ENCODE measurements at places on chromosomes 6 and 20. TPM values are rescaled to one million over a fixed set of nuclear protein-coding genes. Genes with fewer than 3 reads are reported as not detected.

DNA sequence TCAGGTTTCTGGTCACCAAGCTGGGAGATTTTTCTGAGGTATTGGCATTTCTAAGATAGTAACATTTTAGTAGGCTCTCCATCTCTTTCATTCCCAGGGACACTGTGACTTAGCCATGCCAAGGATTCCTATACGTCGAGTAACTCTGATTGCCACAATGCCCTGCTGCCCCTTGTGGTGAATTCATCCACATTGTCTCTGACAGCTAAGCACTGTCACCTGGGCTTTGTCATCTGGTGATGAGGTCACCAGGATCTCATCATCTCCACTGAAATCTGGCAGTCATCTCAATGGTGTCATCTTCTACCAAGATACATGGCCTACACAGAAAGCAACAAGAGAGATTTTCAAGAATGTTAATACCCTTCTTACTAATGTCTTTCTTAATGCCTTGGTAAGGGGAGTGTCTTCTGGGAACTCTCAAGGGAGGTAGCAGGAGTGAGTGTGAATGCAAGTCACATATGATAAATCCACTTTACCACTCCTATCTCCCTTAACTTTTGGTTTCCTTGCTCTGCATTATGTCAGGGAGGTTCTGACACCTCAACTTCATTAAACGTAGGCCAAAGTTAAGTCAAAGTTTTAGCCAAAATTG, 246.7 kb downstream of the CD109 start:
- no peak for DNase-seq

BANF2 gene
- total RNA-seq, result not detected

PRDM1 gene
- 0.86 TPM for total RNA-seq

- no peak for DNase-seq
Observed at GRCh38 chr6:157585274-157586087, 204.5 kb downstream of the ZDHHC14 start.

GRCh38 chr20:56626367-56627121, 2.6 kb upstream of the TFAP2C start:
- DNase-seq, result peak; percentile 44

GRCh38 chr6:3293271-3294155, 34.8 kb downstream of the PSMG4 start:
- no peak for DNase-seq

DNA sequence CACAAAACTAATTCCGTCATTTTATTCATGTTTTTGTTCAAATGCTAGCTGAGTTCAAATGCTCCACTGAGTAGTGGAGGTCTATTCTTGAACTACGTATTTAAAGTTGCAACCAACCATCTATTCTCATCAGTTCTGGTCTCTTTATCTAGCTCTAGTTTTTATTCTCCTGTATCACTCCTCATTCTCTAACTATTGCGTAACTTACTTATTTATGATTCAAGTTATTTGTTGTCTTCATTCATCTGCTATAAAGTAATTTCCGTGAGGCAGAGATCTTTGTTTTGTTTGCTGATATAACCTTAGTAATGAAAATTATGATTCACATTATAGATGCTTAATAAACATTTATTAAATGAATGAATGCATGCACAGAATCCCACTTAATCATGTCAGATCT, 221.6 kb upstream of the ASCC3 start:
- DNase-seq, result no peak

DNA sequence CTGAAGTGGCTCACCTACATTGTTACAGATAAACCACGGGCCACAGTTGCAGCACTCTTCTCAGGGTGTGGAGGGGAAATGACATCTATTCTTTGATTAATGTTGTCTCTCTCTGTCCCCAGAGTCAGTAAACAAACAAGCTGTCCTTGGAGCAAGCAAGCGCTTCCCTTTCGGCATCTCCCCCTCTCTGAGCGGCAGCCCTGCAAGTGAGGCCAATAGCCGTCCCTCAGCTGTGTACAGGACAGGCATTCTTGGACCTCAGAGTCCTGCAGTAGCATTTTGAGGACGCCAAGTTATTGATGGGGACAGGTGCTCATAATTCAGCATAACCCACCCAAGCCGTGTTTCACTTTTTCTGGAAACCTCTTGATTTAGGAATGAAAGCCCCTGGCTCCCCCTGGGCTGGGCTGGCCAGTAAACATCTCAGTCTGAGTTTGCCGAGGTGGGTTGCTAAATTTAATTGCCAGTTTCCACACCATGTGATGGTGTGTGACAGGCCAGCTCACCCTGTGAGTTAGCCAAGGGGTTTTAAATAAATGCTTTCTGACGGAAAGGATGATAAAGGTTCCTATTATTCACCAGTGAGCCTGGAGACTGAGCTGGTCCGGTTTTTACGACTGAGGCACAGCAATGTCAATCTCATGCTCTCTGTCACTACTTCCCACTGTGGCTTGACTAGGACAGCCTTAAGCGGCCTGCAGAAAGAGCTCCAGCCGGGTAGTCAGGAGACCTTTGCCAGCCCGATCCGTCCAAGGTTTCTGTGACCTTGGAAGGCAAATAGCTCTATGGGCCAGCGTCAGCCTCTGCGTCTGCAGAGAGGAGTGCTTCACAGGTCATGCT, 214.8 kb upstream of the RREB1 start:
- no peak for DNase-seq

DNA sequence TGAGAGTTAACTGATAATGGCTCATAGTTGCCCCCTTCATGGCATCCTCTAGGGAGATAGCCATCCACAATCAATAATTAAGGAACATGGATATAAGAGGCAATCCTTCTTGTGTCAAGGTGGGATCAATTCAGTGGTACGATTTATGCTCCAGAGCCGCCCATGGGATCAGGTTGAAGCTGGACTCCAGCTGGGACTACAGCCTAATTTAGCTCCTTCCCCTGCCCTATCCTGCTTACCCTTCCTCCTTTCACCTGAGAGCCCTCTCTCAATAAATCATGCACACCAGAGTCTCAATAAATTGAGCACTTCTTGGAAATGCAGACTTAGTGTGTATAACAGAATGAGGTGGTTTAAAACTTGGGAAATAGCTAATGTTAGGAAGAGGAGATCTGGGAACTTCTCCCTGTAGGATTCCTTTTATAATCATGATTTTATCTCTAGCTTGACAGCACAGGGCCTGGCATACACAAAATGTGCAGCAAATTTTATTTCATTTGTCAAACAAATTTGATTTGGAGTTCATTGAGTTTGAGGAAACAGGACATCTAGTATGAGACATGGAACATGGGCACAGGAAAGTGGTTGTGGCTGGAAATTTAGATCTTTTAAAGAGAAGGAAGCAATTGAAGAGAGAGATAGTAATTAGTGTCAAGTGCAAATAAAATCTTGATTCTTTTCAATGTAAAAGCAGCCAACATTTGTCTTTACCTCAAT, 28.6 kb upstream of the OGFRL1 start:
- DNase-seq, result no peak

- no peak for DNase-seq
Observed at GRCh38 chr20:14918976-14919375, 581.6 kb upstream of the FLRT3 start.

DNA sequence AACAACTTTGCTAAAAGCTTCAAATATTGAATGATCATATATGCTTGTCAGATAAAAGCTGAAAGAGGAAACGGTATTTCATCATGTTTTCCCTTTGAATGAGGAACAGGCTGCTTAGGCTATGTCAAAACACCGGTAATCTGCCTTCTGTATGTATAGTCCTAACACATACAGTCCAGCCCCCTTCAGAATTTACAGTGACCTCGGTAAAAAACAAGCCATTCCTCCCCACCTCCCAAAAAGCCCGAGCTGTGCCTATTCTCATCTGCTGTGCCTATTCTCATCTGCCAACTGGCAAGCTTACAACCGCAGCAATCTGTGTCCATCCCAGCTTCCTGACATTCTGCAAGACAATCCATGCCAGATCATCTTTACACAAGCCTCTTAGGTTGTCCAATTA, 26.8 kb upstream of the UBE2J1 start:
- no peak for DNase-seq

- DNase-seq, result no peak
Observed at GRCh38 chr6:26232306-26232939, 132.6 kb upstream of the BTN3A2 start.

- no peak for DNase-seq
Observed at GRCh38 chr20:10921491-10922010, 247.8 kb upstream of the JAG1 start.

GRCh38 chr6:34950849-34951248, 61.8 kb downstream of the ANKS1A start:
- no peak for DNase-seq

PAK5 gene
- total RNA-seq, result 0.46 TPM

DNA sequence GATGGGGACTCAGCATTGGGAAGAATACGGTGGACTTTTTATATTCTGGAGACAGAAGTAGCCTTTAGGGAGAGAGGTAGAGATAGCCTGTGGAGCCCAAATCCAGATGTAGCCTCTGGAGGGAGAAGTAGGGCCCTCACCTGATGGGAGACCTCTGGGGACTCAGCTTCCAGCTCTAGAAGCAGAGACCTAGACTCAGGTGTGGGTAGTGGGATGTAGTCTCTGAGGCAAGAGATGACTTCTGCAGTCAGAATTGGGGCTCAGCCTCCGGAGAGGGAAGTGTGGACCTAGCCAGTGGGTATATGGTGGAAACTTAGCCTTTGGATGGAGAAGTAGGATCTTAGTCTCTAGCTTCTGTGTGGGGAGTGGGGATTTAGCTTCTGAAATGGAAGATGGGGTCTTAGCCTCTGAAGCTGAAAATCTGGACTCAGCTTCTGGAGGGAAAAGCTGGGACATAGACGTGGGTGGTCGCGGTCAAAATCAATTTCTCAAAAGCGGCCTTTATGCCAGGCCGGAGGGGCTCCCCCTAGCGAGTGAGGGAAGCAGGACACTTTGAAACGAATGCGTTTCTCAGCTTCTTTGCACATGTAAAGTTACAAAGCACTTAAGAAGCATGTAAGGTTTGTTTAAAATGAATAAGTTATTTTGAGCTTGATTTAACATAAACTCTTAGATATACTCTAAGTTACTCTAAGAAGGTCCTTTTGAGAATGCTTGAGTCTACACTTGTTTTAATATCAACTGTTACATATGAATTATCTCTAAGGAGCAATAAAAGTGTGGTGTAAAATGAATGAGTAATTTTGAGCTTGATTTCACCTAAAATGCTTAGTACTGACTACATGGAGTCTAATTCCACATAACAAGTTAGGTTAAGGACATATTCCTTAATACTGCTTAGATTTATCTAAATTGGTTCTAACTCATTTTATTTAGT, 12.9 kb upstream of the ZNF343 start:
- DNase-seq, result peak; percentile 42

DNA sequence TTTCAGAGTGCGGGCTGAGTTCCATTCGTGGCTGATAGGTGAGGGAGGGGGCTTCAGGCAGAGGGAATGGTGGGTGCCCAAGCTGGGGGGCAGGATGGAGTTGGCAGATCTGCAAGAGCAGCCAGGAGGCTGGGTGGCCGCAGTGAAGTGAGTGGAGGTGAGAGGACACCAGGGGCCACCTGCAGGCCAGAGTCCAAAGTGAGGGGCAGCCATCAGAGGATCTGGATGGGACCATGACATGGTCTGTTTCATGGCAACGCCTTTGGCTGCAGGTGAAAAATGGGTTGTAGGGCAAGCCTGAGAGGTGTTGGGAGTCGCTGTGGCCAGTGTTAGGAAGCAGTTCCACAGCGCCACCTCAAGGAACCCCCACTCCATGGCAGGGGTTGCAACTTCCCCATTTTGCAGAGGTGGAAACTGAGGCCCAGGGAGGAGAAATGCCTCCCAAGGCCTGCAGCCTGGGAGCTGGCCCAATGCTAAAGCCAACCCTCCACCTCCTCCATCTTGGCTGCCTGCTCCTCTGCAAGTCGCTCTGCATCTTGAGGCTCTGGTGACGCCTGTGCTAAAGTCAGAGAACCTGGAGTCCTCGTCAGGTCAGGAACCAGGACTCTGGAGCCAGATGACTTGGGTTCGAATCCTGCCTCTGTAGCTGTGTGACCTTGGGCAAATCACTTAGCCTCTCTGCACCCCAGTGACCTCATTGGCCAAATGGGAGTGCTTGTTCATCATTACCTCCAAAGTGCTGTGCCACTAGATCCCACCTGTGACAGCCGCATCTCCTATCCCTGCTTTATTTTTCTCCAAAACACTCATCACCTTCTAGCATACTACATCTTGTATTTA, 153.8 kb downstream of the CEBPB start:
- DNase-seq, result no peak

DNA sequence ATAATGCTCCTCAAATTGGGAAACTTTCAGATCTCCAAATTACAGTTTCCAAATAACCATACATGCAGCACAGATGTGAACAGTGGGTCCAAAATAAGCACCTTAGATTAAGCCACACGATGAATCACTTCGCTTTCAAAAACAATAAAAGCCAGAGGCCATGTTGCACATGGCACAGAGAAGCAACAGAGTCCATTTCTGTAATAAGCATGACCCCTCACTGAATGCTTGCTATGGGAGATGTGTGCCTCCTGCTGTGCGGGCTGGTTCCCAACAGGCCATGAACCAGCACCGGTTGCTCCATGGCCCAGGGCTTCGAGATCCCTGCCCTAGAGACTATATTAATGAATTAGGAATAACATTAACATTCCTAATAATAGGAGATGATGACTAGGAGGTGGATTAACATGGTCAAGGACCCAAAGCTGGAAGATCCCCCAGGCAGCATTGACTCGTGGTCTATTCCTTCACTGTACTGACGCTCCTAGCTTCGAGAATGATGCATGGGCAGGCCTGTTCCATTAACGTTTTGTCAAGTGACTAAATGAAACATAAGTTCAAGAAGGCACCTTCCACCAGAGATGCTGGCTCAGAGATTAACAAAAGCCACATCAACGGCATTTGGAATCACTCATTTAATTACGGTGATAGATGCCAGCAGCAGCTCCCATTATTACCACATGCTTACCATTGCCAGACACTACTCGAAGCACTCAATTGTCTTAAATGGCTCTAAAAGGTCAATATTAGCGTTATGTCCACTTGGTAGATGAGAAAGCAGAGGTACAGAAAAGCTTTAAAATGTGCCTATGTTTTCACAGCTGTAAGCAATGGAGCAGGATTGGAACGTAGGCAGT, 470.6 kb upstream of the AGPAT4 start:
- peak; percentile 66 for DNase-seq

GRCh38 chr6:109506841-109507240, 23.8 kb upstream of the ZBTB24 start:
- DNase-seq, result no peak

DNA sequence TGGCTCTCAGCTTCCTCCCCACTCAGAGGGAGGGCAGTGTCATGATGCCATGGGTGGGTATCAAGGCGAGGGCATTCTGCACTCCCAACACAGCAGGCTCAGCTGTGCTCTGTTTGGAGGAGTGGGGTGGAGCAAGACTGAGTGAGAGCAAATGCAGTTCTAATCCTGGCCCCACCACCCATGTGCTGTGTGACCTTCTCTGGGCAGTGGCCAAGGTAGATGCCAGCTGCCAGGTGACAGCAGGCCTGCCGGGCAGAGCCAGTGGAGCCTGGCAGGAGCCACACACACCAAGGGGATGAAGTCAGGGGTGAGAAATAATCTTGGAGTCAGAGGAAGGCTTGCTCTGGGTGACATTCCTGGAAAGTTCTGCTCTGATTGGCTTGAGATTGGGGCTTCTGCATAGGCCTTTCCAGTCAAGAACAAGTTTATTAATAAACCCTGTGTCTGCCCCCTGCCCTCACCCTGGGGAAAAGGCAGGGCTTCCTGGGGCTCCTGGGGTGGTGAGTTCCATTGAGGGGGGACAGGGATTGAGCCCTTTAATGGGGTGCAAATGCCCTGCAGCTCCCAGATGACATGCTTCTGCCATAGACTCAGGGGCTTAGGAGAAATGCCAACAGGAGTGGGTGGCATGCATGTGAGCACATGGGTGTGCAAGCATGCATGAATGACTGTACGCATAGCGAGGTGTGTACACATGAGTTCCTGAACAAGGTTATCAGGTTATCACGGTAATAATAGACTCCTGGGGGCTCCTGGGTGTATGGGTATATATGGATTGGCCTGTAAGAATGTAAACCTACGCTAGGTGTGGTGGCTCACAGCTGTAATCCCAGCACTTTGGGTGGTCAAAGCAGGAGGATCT, 134.2 kb downstream of the MRPL14 start:
- no peak for DNase-seq

BPIFB2 gene
- total RNA-seq, result not detected

All from Daoy (cell line).